ENCODE measurements at places on chromosomes 3 and 15.

DNA sequence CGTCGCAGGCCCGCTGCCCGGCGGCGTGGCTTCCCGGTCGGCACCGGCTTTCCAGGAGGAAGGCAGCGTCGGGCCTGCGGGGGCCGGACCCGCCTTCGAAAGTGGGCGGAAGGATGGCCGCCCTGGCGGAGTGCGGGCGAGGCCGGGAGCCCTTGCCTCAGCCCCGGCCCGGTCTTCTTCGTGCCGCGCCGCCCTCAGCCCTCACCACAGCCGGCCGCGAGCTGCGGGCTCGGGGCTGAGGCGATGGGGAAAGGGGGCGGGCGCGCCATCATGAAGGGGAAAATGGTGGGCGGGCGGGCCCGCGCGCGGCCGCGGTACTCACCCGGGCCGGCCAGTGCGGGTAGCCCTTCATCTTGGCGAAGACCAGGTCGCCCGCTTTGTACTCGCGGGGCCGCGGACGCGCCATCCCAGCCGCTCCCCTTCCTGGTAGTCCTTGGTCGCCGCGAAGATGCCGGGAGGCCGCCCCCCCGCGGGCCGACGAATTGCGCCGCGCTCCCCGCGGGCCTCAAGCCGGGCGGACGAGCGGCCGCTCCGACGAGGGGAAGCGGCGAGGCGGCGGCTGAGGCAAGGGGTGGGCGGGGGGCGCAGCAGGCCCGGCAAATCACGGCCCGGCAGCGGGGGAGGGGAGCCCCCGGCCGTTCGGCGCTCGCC lies 489 bp downstream of the HDGFL3 start:
- peak; percentile 53 for DNase-seq

GRCh38 chr3:18363338-18363737 lies 61.8 kb downstream of the SATB1 start:
- DNase-seq, result no peak

DNA sequence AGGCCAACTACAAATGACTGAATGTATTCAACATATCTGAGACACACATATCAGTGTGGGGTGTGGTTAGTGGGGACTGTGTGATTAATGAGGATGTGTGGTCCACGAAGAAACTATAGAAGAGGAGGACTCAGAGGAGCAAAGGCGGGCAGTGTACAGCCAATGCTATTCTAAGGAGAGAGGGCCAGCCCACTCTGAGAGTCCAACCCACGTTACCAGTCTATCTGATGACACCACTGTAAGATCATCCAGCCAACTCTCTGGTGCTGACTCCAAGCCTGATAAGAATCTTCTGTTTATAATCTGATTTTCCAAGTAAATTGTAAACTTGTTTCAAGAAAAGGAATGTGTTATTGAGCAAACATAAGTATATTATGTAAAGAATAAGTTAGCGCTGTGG lies 47.2 kb downstream of the MCF2L2 start:
- DNase-seq, result peak; percentile 76

- DNase-seq, result no peak
Observed at GRCh38 chr15:93837450-93837849, 393.9 kb upstream of the MCTP2 start.

DNA sequence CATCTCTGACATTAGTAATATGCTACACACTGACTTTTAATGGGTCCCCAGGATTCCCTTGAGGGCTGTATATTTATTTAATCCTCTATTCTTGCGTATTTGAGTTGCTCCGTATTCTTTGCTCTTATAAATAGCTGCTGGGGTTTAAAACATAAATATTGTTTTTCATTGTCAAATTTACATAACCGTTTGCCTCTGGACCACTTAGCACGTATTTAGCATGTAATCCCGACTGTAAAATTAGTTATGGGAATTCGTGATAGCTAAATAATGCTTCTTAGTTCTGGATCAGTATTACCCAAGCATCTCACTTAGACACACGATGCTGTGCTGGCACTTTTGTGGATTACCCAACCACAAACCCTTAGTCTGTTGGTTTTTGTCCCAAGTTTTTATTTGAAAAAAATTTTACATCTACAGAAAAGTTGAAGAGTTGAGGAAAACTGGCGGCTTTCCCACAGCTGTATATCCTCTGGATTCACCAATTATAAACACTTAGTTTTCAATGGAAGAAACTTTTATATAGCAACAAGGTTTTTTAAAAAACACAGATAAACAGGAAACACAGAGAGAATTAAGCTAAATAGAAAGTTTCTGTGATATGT lies 296.8 kb upstream of the TPM1 start:
- no peak for DNase-seq

GRCh38 chr15:101203029-101203573 lies 48.7 kb downstream of the CHSY1 start:
- no peak for DNase-seq

DNA sequence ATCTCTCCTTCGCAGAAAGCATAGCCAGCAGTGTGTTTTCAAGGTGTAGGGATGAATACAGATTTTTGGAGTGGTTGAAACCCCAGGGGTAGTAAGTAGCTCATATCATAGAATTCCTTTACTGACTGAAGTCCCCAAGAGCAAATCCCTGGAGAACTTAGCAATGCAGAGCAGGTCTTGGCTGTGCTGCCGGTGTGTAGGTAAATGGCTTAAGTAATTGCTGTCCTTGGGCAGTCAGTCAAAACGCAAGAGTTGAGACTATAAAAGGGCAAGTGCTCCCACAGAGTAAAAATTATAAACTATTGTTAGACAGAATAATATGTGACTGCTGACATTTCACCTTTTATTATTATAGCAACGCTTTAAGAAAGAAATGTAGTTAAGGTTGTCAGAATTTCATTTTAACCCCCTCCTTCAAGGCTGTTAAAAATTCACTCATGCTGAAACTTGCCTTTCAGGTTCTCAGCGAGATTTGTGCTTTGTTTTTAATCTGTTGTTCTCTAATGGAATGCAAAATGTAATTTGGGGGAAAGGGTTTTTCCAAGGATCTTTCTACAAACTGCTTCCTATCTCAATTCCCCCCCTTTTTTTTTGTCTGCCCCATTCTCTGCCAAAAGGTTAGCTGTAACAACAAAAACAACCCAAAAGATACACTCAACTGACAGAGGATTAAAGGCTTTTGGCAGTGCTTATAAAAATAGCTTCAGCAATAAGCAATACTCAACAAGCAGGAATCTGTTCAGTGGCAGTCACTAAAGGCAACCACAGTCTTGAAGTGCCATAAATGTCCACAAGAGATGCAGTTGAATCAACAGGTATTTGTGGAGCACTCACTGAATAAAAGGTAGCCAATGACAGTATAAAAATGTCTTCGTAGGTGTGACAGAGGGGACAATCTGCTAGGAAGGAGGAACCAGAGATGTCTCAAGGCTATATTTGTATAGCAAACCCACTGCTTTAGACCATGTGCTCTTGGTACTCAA lies 105.3 kb downstream of the THRB start:
- DNase-seq, result no peak

GRCh38 chr3:132318451-132318850 lies 1.2 kb downstream of the ACP3 start:
- DNase-seq, result no peak

DNA sequence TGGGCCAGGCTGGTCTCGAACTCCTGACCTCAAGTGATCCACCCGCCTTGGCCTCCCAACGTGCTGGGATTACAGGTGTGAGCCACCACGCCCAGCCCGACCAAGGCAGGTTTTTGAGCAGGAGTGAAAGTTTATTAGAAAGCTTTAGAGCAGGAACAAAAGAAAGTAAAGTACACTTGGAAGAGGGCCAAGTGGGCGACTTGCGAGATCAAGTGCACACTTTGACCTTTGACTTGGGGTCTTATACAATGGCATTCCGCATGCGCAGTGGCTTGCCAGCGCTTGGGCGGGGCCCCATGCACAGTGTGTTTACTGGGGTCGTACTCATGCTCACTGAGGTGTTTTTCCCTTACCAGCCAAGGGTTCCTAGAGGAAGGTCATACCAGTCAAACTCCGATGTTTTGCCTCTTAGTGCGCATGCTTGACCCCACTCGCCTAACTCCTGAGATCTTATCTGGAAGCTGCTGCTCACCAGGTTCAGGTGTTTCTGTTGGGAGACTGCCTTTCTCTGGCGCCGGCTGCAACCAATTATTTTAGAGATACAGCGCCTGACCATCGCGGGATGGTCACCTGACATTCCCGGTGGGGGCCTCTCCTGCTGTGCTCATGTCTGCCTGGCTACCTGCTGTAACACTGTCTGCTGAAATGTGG lies 46.9 kb upstream of the FLNB start:
- DNase-seq, result no peak

GRCh38 chr3:183933160-183933559 lies 48.5 kb upstream of the PARL start:
- no peak for DNase-seq

DNA sequence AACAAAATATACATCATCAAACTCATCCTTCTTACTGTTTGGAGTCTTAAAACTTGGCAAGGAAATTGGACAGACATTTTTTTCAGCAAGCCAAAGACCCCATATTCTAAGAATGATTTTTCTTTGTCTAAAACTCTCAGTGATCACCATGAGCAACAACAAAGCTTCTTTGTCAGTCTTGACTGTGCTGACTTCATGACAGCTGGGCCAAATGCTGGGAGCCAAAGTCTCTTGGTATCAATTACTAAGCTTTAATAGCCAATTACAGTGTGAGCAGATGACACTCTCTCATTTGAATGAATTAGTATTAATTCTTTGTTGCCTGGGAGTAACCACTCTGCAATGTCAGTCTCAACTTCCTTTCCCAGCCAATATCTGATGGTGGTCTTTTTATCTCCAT lies 48.1 kb upstream of the GK5 start:
- DNase-seq, result no peak

- DNase-seq, result no peak
Observed at GRCh38 chr3:42729404-42730145, 27.0 kb upstream of the HHATL start.

GRCh38 chr3:40979962-40980361 lies 219.3 kb upstream of the CTNNB1 start:
- DNase-seq, result no peak

DNA sequence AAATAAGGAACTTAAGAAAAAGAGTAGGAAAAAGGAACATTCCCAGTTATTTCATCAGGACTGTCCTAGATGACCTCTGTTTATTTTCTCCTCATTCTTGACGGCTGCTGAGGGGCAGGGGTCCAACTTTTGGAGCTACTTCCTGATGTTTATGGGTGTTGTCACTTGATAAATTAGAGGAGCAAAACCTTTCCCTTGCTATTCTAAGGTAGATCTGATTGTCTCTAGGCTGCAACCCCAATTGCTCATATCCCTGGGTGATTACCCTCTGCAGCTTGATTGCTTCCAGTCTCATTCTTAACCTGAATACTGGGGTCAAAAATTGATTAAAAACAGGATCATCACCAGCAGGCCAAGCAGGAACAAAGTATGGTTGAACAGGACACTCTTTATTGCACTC lies 311.0 kb upstream of the NDN start:
- DNase-seq, result no peak

DNA sequence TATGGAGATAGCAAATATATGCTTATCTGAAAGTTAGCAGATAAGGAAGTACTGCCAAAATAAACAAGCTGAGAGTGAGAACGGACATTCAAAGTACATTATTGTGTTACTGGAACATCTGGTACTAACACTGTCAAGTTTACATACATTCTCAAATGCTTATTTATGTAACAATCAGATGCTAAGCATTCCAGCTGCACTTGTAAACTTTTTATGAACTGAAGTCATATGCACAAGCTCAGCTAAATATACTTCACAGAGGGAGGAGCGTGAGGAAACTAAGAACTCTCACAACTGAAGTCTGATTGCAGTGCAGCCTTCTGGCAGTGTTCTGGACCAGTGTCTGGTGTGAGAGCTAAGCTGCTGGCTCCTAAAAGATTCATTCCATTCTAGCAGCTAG lies 223.7 kb upstream of the NANOGP8 start:
- no peak for DNase-seq

GRCh38 chr3:39137435-39137936 lies 15.9 kb downstream of the CSRNP1 start:
- no peak for DNase-seq

DNA sequence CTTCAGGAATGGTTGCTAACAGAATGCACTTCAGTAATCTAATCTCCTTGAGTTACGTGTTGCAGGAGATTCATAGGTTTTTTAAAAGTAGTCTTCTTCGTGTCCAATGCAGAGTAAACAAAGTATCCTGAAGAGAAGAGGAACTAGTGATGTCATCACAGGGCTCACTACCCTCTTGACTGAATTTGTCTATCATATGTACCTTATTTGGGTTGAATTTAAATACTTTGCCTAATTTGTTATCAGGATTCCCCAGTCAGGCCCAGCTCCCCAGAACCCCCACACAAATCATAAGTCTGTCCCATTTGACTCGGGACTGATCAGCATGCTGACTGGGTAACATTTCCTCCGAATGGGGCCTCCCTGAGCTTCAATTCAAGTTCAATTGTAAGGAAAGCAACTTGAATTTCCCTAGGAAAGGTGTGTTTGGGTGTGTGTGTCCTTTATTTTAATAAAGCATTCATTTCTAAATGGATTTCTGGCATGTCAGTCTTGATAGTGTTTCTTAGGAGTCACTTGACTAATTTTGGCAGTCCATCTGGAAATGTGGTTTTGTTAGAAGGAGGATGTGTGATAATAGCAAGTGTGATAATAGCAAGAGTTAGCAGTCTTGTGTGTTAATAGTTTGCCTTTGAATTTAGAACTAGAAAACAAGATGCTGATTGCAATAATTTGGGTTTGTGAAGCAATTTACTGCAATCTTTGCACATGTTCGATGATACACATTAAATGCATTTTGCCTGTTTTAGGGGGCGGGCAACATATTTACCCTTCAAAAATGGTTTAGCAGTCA lies 21.9 kb downstream of the OXNAD1 start:
- DNase-seq, result peak; percentile 49

DNA sequence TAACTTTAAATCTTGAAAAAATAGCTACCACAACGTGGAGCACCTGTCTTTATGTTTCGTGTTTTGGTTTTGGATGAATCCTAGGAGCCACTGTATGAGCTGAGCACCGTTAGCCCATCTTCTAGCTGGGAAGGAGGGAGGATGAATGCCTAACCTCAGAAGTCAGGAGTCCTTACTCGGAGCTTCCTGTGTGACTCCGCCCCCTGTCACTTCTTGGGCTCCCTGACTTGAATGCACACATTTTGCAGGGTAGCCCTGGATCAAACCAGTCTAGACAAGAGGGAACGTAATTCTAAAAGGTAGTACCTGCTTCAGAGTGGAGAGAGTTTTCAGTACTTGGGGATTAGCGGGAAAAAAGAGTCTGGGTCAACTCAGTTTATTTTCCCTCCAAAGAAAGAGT lies 5.3 kb downstream of the GABRA5 start:
- DNase-seq, result no peak

GRCh38 chr15:96223939-96224338 lies 106.6 kb upstream of the NR2F2 start:
- no peak for DNase-seq

- DNase-seq, result no peak
Observed at GRCh38 chr3:16395212-16395611, 118.3 kb downstream of the RFTN1 start.

Data from suppressor macrophage (primary cell).